Erythroblast (primary cell): ENCODE measurements at places on chromosomes 4 and X.

DNA sequence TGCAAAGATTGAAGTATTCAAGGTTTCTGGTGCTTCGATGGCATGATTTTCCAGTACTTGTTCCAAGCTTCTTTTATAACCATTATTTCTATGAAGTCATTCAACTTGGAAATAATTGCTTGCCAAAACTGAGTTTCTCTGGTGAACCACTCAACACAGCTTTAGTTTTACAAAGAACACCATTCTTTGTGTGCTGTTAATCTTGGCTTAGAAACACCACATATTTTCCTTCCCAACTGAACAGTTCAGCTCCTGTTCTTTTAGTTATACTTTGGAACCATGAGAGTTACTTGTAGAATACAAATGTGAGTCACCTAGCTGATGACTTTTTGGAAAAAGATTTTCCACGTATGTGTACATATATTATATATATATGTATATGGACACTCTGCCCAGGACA, 32.7 kb downstream of the TMEM47 start:
- DNase-seq: no peak

DNA sequence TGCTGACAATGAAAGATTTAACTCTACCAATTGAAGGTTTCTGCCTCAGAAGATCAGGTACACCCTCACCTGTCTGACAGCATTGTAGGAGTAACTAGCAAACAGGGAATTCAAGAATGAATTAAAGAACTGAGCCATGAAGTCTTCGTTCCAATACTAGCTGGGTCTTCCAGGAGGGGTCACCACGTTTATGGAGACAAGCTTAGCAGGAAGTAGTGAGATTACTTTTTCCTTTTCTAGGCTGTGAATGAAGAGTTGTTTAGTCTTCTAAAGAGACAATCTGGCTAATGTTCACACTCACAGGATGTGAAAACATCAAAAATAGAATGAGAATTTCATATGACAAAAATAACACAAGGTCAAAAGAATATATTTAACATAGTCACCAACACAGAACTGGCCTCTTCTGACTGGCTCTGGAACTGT, 54.9 kb downstream of the REELD1 start:
- no peak for DNase-seq

- no peak for DNase-seq
Measured at GRCh38 chr4:111602848-111603247, 542.4 kb upstream of the FAM241A start.

DNA sequence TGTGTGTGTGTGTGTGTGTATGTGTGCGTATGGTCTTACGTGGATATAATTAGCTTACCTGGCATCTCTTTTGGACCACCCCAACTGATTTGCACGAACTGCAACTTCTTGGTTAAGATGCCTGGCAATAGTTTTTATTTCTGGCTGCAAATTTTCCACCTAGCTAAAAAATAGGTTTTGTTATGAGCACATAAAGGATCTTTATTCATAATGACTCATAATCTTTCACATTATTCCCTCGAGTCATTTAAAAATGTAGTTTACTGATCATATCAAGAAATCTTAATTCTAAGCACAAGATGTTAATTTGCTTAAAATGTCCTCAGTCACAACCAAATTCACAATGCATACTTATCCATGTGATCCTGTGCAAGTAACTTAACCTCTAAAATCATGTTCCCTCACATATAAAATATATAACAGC, 1.5 kb downstream of the COX18 start:
- DNase-seq: peak; percentile 57

- no peak for DNase-seq
Measured at GRCh38 chr4:80387390-80388283, 52.1 kb downstream of the CFAP299 start.

DNA sequence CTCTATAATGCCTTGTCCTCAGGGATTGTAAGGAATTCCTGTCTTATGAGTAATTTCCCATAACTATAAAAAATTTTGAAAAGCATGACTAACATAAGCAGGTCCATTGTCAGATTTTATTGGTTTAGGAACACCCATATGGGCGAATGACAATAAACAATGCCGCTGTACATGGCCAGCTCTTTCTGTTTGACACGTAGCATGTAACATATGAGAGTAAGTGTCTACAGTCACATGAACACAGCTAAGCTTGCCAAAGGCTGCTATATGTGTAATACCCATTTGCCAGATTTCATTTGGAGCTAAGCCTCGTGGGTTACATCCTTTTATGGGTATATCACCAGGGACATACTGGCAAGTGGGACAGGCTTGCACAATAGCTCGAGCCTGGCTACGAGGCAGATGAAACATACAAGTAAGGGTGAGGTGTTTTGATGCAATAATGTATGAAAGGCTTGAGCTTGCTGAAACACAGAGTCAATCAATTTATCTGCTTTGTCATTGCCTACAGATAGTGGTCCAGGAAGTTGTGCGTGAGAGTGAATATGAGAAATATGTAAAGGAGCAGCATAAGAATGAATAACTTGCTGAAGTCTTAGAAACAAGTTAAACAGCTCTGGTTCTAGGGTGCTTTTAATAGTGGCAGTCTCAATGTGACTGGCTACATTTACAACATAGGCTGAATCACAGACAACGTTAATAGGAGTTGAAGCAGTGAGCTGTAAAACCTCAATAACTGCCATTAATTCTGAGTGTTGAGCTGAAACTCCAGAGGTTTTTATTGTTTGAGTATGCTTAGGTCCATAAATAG, 67.4 kb upstream of the UGT2B10 start:
- DNase-seq: no peak

- DNase-seq: no peak
Measured at GRCh38 chr4:90584051-90584450, 456.9 kb downstream of the CCSER1 start.

DNA sequence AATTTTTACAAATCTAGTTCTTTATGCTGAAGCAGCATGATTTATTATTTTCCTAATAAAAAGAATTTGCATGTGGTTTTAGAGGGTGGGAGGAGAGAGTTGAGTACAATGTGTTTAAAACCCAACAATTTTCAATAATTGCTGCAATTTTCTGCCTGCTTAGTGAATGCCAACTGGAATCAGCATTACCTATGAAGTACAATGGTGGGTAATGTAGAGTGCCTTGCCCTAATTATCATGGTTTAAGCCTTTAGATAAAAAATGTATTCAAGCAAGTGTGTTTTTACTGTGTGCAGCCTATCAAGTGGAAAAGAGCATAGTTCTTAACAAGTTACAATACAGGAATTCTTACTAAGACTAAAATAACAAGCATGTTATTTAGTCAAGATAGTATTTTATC, 77.9 kb upstream of the ANKRD50 start:
- DNase-seq: no peak
